Cerebellar cortex (tissue), 1 donor: ENCODE measurements at places on chromosomes 1 and 21.
A peak's percentile ranks its signal among the peaks of the same experiment; 100 is the strongest.

GRCh38 chr1:974293-974640, 7.6 kb downstream of the PERM1 start:
- no peak for DNase-seq

GRCh38 chr1:109535971-109536491, 3.6 kb upstream of the GPR61 start:
- DNase-seq = peak; percentile 86

DNA sequence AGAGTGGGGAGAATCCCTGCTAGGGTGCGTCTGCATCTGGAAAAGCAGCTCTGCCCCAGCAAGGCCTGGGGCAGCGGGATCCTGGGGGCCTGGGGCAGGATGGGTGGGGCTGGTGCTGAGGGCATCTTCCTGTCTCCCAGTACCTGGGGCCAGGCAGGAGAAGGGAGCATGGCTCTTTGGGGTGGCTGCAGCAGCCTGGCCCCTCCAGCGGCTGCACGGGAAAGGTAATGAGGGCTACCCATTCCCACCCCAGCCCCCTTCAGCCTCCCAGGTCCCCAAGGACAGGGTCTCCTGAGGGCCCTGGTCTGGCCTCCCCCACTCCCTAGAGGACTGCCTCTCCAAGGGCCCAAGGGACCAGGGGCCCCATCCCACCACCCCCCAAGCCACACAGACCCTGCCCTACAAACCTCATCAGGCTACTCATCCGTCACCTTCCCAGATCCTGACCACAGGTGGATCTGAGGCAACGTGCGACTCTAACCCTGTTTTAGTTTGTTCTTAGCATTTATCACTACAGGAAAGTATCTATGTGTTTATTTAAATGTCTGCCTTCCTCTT, 910 bp upstream of the ANKRD65 start:
- no peak for DNase-seq

- peak; percentile 72 for DNase-seq
Measured at GRCh38 chr1:210908257-210908656, 225.7 kb downstream of the KCNH1 start.

GRCh38 chr21:36564647-36565046, 84.7 kb upstream of the CLDN14 start:
- DNase-seq = no peak

DNA sequence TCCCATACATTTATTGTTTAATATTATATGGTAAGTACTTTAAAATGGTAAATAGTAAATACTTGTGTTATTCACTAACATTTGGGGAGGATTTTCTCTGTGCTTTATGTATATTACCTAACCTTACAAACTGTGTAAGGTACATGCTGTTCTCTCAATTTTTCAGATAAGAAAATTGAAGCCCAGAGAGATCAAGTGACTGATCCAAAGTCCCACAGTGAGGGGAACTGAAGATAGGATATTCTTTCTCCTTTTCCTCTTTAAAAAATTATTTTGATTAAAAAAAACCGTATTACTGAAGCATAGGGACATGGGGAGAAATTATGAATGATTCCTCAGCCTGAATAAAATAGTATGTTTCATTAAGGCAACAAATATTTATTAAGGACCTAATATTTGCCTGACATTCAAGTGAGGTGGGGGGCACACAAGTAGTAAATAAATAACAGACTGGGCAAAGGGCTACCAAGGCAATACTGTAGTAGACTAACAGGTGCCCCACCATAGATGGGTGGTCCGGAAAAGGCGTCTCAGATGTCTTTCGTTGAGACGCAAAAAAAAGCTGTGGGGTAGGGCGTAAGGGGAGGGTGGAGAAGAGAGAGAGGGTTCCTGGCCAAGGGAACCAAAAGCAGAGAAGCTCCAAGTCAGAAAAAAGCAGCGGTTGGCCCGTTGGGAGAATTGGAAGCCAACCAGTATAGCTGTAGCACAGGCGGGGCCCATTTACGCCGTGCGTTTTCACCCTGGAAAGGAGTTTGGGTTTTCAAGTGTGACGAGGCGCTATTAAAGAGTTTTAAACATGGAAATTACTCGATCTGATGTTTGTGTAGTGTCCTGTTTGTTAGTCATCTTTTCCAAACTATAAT, 944 bp upstream of the AGO3 start:
- peak; percentile 59 for DNase-seq

- no peak for DNase-seq
Measured at GRCh38 chr1:182235604-182235951, 156.0 kb downstream of the GLUL start.

DNA sequence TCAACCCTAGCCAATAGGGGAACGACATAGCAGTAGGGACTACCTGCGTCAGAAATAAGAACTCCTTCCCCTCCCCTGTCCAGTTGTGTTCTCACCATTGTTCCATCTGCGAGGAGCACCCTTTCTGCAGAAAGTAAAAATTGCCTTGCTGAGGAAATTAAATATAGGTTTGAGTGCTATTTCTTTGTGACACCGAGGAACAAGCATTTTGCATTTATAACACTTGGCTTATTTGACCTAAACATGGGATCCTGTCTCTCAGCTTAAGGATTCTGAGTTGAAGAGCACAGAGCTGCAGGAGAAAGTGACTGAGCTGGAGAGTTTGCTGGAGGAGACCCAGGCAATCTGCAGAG, 10.7 kb upstream of the SH3BGRL3 start:
- no peak for DNase-seq

- no peak for DNase-seq
Measured at GRCh38 chr1:21773585-21773984, 9.4 kb downstream of the USP48 start.

- no peak for DNase-seq
Measured at GRCh38 chr1:68196676-68197075, 35.6 kb downstream of the WLS start.

GRCh38 chr1:202202500-202203168, 9.0 kb downstream of the LGR6 start:
- DNase-seq = peak; percentile 86

DNA sequence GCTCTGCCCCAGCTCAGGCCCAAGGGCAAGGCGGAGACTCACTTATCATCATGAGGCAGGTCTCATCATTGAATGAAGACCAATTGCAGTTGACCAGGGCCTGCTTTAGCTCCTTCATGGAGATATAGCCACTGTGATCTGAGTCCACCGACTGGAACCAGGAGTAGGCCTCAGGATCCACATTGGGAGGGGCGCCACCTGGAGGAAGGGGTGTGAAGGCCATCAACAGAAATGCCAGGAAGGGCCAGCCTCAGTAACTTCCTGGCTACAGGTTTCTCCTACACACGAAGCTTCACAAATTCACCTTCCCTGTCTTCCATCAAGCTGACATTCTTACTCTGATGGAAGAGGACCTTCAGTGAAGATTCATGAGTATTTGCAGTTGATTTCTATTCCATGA, 11.6 kb downstream of the PEF1 start:
- peak; percentile 41 for DNase-seq

GRCh38 chr1:235107368-235108184, 21.1 kb downstream of the TOMM20 start:
- DNase-seq = no peak

- DNase-seq = no peak
Measured at GRCh38 chr1:65056234-65056633, 89.9 kb upstream of the JAK1 start.

DNA sequence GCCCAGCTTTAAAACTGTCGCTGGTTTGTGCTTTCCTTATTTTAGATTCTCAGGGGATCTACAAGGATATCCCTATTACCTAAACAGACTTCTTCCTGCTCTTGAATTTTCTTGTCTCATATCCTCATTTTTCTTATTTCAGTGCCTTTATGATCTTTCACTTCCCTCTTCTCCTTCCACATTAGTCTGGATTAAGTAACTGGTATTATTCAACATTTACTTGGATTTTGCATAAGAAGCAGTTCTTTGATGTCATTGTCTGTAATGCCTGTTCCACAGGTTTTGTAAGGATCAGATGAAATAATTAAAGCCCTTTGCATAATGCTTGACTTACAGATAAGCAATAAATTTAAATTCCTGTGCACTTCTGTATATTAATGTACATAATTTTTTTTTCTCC, 26.5 kb downstream of the CXADR start:
- no peak for DNase-seq

GRCh38 chr1:15703562-15703961, 19.4 kb downstream of the PLEKHM2 start:
- peak; percentile 53 for DNase-seq

DNA sequence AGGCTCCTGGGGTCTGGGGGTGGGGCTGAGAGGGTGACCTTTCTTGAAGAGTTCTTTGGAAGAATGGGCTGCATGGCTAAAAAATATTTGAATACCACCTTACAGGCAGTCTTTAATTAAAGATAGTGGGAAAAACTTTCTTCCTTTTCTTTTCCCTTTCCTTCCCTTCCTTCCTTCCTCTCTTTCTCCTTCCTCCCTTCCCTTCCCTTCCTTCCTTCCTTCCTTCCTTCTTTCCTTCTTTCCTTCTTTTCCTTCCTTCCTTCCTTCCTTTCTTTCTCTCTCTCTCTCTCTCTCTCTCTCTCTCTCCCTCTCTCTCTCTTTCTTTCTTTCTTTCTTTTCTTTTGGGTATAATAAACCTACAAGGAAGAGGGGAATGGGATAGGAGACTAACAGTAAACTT, 77.8 kb upstream of the EDN2 start:
- DNase-seq = no peak

- no peak for DNase-seq
Measured at GRCh38 chr1:93753791-93754763, 72.4 kb upstream of the BCAR3 start.

DNA sequence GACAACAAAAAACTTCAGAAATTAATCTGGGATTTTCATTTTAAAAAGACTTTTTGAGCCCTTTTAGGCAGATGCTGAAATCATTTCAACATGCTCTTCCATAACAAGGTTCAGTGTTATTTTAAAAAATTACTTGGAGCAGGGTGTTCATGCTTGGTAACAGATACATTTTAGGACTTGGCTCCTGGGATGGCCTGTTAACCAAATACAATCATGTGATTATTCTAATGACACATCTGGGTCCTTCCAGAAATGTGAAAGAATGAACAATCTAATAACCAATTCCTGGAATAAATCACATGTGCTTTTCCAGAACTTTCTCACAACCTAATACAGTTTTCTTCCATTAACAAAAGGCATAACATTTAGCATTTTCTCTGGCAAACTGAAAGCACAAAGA, 379.8 kb upstream of the RUNX1 start:
- no peak for DNase-seq

GRCh38 chr1:204152310-204153044, 633 bp upstream of the ETNK2 start:
- no peak for DNase-seq

DNA sequence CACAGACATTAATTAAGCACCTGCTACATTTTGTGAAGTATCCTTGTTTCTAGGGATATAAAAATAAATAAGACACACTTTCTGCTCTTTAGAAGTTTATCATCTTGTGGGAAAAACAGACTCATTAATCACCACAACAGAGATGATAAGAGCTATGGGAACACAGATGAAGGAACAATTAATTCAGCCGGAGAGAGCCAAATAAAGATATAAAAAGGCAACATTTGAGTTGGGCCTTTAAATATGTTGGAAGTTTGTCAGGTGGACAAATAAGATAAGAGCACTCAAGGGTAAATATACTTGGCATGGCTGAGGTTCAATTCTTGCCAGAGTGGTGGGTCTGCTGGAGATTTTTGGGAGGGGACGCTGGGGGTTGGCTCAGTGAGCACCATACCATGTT, 34.2 kb upstream of the VTCN1 start:
- no peak for DNase-seq

GRCh38 chr1:94236013-94236491, 1.3 kb downstream of the ARHGAP29 start:
- DNase-seq = peak; percentile 64

DNA sequence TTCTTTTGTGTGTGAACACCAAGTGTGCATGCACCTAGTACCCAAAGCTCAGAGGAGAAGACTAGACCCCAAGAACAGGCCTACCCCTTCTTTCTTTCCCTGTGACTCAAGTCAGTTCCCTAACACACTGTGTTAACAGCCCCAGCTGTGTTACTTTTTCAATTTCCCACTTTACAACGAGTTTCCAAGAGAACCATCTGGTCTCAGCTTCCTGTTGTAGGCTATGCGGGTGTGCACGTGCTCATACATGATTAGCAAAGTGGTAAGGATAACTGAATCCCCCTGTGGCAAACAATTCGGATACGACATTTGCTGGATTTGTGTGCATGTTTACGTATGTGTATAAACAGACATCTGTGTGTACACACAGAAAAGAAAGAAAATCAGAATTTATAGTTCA, 17.9 kb downstream of the IFNAR2 start:
- DNase-seq = no peak

DNA sequence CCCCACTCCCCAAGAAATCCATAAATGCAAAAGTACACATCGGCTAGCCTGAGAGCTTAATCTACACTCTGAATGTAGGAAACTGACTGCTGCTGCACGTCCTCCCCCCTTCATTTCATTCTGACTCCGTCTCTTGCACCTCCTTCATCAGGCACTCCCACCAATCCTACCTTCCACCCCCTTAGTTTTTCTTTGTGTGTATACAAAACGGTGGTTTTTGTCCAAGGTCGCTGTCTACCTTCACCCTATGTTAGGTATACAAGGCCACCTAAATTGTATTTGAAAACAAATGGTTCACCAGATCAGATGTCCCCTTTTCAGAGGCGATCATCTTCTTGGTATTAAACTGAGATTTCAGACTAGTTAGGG, 1.9 kb downstream of the WDR26 start:
- peak; percentile 32 for DNase-seq

DNA sequence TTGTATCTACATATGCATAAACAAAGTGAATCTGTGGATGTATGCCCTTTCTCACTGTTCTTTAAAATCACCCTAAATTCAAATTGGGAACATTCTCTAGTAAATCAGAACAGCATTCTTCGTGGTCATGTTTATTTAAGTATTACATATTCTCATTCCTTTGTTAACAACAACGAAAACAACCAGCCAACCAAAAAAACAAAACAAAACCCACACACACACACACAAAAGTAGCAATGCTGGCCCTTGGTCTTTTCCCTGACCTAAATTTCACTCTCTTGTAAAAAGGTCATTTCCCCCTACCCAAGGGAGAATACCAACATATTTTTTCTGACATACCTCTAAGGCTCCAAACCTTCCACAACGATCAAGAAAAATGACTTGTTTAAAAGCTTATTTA, 102.6 kb downstream of the NRIP1 start:
- DNase-seq = no peak
